ENCODE measurements at places on chromosomes 16 and 17.

DNA sequence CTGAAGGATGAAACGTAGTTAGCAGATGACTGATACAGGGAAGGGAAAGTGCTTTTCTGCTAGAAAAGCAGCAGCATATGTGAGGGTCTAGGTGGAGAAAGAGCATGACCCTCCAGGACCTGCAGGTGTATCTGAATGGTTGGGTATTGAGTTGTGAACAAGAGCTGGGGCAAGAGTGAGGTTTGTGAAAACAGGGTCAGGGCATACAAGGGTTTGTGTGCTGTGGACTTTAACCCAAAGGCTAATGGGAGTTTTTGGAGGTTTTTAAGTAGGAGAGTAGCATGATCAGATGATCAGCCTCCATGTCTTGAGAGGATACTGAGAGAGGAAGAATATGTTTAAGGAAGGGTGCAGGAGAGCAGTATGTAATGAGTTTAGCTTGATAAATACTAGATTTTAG is 6.1 kb upstream of the CMTM1 start:
- DNase-seq, result no peak

- DNase-seq, result no peak
Observed at GRCh38 chr16:23676924-23677480, 1.7 kb upstream of the PLK1 start.

DNA sequence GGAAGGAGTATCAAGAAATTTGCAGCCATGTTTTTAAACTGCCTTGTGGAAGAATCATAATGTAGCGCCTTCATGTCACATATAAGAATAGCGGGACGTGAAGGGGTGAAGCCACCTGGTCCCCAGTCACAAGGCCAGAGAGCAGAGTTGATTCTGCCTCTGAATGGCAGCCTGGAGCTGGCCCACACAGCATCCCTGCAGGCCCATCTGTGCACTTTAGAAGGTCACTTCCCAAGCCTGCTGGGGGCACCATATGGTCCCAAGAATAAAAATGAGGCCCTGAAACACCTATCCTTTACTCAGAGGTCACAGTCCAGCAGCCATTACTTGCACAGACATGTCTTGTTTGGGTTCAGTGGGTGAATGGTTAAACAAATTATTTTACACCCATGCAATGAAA is 15.0 kb downstream of the CD300E start:
- DNase-seq, result no peak

DNA sequence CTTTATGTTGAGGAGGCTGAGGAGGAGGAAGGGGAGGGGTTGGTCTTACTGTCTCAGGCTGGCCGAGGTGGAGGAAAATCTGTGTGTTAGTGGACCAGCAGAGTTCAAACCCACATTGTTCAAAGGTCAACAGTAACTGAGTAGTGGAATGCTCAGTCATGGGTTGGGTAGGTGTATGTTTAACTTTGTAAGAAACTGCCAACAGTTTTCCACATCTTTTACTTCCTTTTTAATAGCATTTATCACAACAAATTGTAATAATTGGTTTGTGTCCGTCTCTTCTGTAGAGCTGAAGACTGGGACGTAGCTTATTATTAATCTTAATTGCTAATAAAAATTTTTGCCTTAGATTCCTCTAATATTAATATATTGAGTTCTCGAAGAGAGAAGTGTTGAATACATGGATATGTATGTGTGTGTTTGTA is 5.3 kb downstream of the ATP6V0A1 start:
- no peak for DNase-seq

DNA sequence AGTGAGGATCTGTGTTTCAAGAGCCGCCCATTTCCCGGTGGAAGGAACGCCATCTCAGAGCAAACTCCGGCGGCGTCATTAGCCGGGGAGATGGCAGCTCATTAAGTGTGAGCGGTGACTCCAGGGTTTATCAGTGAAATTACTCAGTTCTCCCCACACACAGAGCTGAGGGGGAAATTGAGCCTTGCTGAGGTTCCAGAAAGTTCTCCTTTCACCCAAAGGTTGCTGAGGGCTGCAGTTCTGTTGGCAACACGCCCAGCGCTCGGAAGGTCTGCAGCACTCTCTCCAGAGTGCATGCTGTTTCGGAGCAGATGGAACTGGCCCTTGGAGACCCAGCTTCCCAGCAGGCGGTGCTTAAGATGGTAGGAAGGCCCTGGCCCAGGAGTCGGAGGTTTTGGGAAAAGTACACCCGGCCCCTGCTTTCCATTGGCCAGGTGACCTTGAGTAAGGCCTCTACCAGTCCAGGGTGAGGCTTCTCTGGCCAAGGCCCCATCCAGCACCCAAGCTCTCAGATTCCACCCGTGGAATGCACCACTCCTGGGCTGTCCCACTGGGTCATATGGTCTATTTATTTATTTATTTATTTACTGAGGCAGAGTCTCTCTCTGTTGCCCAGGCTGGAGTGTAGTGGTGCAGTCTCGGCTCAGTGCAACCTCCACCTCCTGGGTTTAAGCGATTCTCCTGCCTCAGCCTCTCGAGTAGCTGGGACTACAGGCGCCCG is 167.7 kb upstream of the CIBAR2 start:
- no peak for DNase-seq

DNA sequence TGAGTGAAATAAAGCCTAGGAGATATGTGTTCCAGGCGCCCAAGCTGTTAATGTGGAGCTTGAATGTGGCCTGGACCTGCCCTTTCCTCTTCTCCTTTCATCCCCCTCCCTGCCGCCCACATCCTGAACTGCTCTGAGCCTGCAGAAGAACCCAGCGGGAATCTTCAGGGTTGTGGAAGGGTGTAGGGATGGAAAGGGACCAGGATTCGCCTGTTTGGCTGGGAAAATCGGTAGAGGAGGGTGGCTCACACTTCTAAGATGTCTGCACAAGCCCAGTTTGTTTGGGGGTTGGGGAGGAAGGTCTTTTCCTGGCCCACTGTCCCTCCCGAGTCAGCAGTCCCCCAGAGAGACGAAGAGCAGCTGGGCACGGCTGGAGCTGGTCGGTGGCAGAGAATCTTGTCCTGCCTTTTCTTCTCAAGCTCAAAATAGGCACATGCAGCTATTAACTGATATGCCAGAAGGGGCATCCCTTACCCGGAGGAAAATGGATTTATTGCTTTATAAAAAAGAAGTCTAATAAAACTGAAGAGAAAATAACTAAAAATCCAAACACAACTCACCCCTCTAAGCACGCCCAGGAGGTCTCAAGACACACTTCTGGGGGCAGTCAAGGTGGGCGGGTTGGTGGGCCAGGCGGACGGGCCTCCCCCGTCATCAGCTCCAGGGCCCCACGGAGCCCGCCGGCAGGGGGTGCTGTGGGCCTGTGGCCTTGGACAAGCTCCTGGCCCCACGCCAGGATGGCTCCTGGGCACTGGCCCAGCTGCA is 11.5 kb upstream of the PITPNA start:
- peak; percentile 94 for DNase-seq

DNA sequence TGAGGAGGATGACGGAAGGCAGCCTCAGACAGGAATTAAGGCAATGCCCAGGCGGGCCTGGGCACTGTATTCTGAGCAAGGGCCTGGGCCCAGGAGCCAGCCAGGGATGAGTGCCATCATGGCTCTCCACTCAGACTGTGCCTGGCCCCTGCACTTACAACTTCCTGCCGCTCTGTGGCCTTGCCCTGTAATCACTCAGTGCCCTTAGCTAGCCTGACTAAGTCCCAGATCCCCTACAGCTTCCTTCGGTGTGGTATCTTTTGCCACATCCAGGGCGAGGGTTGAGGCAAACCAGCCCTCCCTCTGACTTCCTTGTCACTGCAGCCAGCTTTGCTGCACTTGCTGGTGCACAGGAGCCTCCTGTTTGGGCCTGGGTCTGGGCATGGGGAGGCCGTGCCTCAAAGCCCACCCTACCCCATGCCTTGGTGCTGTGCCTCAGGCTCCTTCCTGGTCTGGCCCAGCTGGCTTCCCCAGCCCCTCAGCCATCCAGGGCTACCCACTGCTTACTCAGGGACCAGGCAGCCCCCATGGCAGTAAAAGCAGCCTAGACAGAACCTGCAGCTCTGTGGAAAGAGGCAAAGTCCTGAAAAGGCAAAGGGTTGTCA is 9.3 kb downstream of the SLC46A1 start:
- DNase-seq, result no peak

- peak; percentile 42 for DNase-seq
Observed at GRCh38 chr16:50183316-50183715, 30.2 kb downstream of the TENT4B start.

Data from GM03348 (cell line).